ENCODE measurements at places on chromosomes 16 and 17.

DNA sequence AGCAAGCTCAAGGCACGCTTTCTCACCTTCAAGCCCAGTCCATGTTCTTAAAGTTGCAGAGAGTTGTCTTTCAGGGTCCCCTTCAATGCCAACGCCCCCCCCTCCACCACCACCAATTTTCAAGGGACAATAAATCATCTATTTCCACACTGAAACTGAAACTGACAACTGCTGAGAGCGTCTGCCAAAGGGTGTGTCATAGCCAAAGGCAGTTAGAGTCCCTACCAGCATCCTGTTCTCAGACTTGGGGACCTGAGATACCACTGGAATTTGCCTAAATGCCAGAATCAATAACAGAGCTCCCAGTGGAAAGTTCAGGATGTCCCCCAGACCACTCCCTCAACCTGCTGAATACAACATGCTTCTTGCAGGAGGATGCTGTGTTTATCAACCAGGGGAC is 133.2 kb upstream of the SOX9 start:
- DNase-seq, result peak; percentile 50

- peak; percentile 88 for DNase-seq
Measured at GRCh38 chr16:19555938-19556771, 652 bp downstream of the VPS35L start.

DNA sequence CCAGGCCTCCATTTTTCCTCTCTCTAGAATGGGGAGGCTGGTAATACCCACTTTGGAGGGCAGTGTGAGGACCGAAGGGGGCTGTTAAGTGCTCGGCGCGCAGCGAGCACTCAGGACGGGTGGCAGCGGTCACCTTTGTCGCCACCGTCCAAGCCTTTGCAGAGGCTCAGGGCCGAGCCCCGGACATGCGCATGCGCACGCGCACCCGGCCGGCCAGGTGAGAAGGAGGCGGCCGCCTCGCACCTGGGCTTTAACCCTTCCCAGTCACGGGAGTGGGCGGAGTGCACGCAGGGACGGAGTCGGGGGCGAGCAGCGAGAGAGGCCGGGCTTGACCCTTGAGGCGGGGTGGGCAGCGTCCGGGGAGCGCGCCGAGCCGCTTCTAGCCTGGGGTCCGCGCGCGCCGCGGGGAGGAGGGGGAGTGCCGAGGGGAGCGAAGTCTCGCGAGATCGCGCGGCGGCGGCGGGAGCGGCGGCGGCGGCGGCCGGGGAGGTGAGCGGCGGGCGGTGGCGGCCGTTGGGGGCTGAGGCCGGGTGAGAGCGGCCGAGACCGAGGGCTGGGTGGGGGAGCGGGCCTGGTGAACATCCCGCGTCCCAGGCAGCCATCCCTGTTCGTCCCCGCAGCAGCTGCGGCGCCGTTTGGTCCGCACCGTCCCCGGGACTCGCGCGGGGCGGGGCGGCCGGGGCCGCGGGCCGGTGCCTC is at the start of gene MRTFB:
Gene MRTFB, plus strand, starts transcription at position 443 of the 699 bp plus-strand sequence. CDS start 69,288 bp downstream, outside the sequence.
- DNase-seq, result peak; percentile 84

DNA sequence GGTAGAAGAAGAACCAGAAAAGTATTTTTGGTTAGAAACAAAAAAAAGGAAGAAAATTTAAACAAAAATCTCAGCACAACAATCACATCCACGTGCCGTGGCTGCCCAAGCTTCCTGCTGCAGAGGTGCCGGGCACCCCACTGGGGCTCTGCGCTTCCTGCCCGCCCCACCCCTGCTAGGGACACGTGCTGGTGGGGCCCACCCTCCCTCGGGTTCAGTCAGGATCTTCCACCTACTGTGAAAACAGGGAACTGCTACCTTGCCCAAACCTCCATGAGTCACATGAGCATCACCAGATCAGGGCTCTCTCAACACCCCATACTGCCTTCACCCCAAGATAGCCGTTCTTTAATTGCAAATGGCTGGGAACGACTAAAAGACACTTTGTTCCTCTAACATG is 24.4 kb upstream of the CYTH1 start:
- DNase-seq, result no peak

- no peak for DNase-seq
Measured at GRCh38 chr16:11056993-11057649, 112.8 kb downstream of the CLEC16A start.

GRCh38 chr17:77555741-77556291 is 402.7 kb upstream of the TNRC6C start:
- DNase-seq, result peak; percentile 64

- no peak for DNase-seq
Measured at GRCh38 chr16:56298116-56298515, 106.8 kb downstream of the GNAO1 start.

GRCh38 chr16:81711657-81712319 is 67.3 kb upstream of the PLCG2 start:
- DNase-seq, result peak; percentile 93
